ENCODE measurements at places on chromosomes 12 and 14.

- no peak for DNase-seq
Observed at GRCh38 chr12:50232771-50233209, 50.5 kb downstream of the LIMA1 start.

DNA sequence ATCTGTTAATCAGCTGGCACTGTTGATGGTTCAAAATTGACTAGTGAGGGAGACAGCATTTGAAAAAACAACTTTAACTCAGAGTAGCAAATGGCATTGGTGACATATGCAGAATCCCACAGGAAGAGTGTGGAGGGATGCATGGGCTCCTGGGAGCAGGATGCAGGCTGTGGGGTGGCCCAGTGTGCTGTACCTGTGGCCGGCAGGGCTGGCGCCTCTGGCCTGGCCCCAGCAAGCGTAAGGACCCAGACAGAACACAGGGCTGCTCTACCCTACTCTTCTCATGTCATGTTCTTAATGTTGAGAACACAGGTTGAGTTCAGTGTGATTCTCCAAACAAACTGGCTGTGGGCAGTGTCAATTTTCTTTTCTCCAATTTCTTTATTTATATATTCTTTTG, 33.4 kb downstream of the DDX51 start:
- DNase-seq = no peak

- DNase-seq = no peak
Observed at GRCh38 chr12:31967539-31967938, 8.3 kb downstream of the RESF1 start.

DNA sequence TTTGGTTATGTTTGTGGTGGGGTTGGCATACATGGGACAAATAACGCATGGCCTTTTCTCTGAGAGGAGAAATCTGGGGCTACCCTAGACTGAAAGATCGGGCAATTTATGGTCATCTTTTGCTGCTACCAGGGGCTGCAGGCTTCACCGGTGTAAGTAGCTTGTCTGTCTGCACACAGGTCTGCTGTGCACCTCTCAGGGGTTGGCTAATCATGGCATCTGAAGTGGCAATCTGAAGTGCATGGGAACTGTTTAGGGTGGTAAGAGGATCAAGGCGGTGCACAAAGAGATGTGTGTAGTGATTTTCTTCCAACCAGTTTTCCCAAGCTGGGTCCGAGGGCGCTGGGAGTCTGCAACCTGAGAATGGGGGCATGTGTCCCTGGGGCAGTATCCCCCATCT, 141.3 kb downstream of the EMP1 start:
- DNase-seq = no peak

GRCh38 chr14:35403114-35403602, 1.4 kb downstream of the NFKBIA start:
- DNase-seq = peak; percentile 37

- no peak for DNase-seq
Observed at GRCh38 chr12:47903151-47903611, 1.6 kb downstream of the VDR start.

DNA sequence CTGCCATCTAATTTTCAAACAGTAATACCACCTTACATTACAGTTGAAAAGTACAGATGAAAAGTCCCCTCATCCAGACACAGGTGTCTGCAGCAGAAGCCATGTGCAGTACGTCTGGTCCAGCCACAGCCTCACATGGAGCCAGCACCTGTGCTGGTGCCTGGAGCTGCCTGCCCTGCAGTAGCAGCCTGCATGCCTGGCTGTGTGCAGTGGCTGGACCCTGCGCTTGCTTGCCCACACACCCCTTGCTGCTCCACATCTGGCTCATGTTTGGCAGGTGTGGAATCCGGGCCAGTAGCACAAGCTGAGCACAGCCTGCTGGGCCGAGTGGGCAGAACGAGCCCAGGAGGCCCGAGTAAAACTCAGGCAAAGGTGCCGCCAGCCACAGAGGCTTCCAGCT, 21.8 kb upstream of the CPM start:
- no peak for DNase-seq

- no peak for DNase-seq
Observed at GRCh38 chr12:58919231-58920101, 838 bp downstream of the LRIG3 start.

GRCh38 chr12:27555361-27555760, 31.4 kb downstream of the PPFIBP1 start:
- DNase-seq = no peak

GRCh38 chr14:62632771-62633170, 412.5 kb downstream of the KCNH5 start:
- no peak for DNase-seq

DNA sequence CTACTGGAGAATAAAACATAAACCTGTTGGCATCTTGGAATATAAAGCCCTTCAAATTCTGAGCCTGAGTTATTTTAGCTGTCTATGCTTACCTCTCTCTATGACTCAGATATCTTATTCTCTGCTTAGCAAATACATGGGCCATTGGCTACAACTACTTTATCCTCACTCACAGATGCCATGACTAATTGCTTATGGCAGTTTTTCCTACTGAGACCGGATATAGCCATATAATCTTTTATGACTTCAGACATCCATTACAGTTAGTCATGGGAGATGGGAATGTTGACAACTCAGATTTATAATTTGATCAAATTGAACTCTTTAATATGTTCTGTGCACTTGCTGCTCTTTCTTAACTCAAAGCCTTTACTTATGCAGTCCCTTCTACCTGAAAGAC, 502.4 kb upstream of the ATP2B1 start:
- no peak for DNase-seq

DNA sequence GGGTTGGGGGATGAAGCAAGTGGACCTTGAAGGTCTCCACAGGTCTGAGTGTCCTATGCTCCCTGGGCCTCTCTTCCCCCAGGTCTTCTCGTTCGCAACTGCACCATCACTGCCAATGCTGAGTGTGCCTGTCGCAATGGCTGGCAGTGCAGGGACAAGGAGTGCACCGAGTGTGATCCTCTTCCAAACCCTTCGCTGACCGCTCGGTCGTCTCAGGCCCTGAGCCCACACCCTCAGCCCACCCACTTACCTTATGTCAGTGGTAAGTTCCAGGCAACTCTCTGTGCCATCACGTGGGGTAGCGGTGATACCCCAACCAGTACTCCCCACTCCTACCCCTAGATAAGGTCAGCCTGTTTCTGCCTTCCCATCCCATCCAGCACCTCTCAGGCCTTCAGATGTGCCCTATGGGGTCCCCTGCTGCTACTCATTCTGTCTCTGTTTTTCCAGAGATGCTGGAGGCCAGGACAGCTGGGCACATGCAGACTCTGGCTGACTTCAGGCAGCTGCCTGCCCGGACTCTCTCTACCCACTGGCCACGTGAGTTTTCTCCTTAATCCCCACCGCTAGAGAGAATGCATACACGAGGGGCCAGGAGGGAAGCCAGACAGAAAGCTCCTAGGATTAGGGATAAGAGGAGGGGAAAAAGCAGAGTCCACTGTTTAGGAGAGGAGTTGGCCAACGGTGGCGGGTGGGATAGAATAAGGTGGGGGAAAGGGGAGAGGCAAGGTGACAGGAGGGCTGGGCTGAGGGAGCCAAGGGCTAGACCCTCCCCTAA, 1.6 kb upstream of the TAPBPL start:
- DNase-seq = no peak

- DNase-seq = no peak
Observed at GRCh38 chr12:5232826-5233500, 189.3 kb downstream of the KCNA5 start.

GRCh38 chr12:19245666-19246065, 116.1 kb downstream of the PLEKHA5 start:
- DNase-seq = no peak

DNA sequence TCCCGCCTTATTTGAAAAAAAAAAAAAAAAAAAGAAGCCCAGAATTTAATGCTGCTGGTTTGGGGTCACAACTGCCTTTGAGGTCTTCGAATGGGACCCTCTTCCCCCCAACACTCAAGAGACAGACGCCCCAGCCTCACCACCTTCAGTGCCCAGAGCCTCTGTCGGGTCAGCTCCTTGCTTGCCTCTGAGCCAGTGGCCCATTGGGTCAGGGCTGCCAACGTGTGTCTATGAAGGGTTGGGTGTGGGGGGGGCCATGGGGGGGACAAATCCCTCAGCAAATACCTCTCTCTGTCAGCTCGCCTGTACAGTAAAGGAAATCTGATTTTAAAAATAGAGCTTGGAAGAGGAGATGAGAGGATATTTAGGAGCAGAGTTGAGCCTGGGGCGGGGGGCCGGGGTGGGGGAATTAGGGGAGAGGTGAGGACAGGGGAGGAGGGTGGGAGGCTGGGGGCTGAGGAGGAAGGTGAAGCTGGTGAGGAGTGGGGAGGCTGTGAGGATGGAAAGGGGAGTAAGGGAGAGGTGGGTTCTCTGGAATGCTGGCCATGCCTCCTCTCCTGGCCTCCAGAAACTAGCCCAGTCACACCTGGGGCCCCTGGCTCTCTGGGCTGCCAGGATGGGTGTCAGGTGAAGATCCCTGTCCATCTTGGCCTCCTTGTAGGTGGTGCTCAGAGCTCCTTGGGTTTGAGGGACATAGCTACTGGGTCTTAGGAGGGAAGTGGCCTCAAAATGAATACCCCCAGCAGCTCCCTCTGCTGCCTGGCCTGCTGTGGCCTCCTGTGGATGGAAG, 13.3 kb downstream of the RTL1 start:
- DNase-seq = no peak

- no peak for DNase-seq
Observed at GRCh38 chr14:85124631-85125290, 405.2 kb upstream of the FLRT2 start.

DNA sequence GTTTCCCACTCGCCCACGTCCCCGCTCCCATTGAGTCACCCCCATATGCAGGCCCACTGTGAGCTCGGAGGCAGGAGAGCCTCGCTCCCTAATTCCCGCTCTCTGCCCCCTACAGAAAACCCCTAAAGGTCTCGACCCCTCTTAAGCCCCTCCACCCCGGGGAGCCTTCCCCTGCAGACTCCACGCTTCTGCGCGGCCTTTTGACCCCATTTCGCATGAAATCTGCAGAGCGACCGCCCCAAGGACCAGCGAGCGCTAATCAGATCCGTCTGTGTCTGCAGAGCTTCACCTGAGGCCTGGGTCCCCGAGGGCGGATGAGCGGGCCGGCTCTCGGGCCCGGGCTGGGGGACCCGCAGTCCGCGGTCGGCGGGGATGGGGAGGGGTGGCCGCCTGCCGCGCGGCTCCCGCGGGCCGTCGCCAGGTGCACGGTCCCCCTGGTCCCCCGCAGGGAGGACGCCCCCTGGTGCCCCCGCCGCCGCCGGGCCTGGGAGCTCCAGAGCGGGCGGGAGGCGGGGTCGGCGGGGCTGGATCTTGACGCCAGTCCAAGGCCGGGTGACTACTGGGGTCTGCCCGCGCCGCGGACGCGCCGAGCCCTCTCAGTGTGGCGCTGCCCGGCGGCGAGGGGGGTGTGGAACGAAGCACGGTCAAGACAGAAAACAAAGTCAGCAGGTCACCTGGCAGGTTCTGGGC, 10.1 kb downstream of the BMP4 start:
- DNase-seq = no peak

- no peak for DNase-seq
Observed at GRCh38 chr14:49191380-49191779, 394.8 kb downstream of the RPS29 start.

GRCh38 chr14:56630707-56631106, 51.1 kb downstream of the TMEM260 start:
- DNase-seq = no peak

DNA sequence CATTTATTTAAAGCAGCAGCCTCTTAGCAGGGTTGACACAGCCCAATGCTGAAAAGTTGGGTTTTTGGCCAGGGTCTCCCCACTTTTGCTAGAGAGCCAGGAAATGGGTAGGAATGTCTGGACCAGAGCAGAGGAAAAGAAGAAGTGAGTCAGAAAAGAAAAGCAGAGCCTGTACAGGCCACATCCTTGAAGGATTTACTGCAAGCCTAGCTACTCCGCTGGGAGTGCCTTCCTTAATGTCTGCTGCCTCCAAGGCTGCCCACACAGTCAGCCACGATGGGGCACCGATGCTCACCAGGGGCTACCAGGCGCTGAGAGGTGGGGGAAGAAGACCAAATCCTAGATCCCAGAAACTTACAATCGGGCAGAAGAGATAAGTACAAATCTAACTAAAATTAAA, 139.2 kb downstream of the C12orf75 start:
- no peak for DNase-seq

- peak; percentile 12 for DNase-seq
Observed at GRCh38 chr12:1630133-1630826, 1.2 kb downstream of the WNT5B start.

DNA sequence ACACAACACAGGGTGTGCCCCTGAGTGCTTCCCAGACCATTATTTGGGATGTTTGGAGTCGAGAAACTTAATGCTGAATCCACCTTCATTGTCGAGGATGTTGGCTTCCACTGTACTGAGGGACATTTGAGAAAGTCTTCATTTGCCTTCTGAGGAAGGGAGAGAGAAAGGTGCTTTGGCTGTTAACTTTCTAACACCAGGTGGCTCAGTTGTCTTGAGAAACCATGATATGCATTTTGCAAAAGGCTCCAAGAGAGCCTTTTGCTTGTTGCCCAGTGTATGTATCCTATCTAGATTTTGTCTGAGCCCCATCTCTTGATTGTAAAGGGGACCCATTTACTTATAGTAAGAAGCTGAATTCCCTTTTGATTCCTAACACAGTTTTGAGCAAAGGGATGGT, 28.6 kb upstream of the NRXN3 start:
- DNase-seq = no peak

DNA sequence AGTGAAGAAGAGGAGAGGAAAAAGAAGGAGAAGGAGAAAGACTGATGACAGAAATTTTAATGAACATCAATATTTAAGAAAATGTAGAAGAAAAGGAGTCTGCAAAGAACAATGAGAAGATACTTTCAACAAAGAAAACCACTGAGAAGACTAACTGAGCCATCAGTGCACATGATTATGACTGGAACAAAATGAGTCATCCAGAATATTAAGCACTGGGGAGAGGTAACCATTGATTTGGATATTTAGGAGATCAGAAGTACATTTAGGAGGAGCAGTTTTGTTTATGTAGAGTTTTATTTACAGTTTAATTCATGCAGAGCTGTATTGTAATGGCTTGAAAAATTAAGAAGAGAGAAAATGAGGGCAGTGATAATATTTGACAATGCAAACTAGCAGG, 159.1 kb downstream of the C12orf50 start:
- DNase-seq = no peak

- no peak for DNase-seq
Observed at GRCh38 chr12:57190821-57191220, 25.8 kb upstream of the NXPH4 start.

- DNase-seq = no peak
Observed at GRCh38 chr12:46839232-46839631, 13.4 kb upstream of the SLC38A4 start.

GRCh38 chr12:116418551-116418950, 140.6 kb upstream of the MAP1LC3B2 start:
- DNase-seq = no peak

GRCh38 chr12:87038098-87038497, 781.9 kb upstream of the MGAT4C start:
- DNase-seq = no peak

GRCh38 chr12:93094988-93095737, 166.1 kb upstream of the EEA1 start:
- no peak for DNase-seq

DNA sequence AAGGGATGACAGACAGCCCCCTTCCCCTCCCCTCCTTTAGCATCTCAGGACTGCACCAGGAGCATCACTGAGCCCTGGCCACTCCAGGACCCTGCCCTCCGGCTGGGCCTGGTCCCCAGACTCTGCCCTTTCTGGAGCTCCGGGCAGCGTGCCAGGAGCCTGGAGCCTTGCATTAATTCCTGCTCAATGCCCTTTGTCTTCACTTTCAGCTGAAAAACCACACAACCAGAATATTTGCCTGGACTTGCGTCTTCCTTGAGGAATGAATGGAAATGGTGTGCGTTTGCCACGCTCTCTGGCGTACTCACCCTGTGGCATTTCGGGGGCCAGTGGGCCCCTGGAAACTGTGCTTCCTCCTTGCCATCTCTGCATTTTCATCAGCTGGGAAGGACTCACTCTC, 8.5 kb upstream of the RFLNA start:
- no peak for DNase-seq

- no peak for DNase-seq
Observed at GRCh38 chr14:99475179-99475578, 5.5 kb downstream of the SETD3 start.
